Stimulated activated CD8-positive, alpha-beta memory T cell treated with anti-CD3 and anti-CD28 coated beads, Interleukin-7, amount 100 ng/mL, for 1 hour (primary cell): ENCODE measurements at places on chromosomes 3 and 15.

- DNase-seq: no peak
These were observed 97.0 kb downstream of the RPL39L start for GRCh38 chr3:187042346-187042745.

DNA sequence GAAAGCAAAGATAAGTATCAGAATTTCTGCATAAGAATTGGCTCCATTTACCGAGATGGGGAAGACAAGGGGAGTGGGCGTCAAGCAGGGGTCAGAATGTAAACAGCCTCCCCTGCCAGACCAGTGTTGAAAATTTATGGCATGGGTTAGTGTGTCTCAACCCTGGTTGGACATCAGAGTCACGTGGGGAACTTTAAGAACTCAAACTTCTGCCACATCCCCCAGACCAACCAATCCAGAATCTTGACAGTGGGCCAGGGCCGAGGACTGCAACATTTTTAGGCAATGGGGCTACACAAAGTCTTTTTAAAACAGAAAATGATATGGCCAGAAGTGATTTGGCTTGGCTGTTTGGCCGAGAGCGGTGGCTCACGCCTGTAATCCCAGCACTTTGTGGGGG, 14.3 kb upstream of the MASP1 start:
- DNase-seq: no peak

- no peak for DNase-seq
These were observed 24.8 kb downstream of the SH3BP5 start for GRCh38 chr3:15307580-15307979.

- DNase-seq: no peak
These were observed 71.8 kb downstream of the CEMIP start for GRCh38 chr15:80850941-80851451.

GRCh38 chr3:18533039-18533438, 107.9 kb upstream of the SATB1 start:
- DNase-seq: no peak

DNA sequence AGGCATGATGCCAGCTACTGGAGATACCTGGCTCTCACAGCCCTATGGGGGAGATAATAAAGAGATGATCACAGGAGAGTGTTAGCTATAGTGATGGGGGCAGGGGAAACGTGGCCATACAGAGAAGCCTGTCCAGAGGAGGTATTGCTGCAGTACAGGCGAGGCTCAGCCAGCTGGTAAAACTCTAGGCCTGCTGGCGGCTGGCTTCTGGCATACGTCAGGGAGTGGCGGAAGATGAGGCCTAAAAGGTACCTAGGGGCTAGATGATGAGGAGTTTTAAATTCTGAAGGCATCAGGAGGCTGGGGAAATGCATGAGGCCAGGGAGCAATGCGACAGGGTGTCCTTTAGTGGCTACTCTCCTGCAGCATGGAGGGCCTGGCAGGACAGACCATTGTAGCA, 110.7 kb downstream of the EEFSEC start:
- DNase-seq: no peak

- no peak for DNase-seq
These were observed 8.8 kb downstream of the RPL39L start for GRCh38 chr3:187130346-187131066.

DNA sequence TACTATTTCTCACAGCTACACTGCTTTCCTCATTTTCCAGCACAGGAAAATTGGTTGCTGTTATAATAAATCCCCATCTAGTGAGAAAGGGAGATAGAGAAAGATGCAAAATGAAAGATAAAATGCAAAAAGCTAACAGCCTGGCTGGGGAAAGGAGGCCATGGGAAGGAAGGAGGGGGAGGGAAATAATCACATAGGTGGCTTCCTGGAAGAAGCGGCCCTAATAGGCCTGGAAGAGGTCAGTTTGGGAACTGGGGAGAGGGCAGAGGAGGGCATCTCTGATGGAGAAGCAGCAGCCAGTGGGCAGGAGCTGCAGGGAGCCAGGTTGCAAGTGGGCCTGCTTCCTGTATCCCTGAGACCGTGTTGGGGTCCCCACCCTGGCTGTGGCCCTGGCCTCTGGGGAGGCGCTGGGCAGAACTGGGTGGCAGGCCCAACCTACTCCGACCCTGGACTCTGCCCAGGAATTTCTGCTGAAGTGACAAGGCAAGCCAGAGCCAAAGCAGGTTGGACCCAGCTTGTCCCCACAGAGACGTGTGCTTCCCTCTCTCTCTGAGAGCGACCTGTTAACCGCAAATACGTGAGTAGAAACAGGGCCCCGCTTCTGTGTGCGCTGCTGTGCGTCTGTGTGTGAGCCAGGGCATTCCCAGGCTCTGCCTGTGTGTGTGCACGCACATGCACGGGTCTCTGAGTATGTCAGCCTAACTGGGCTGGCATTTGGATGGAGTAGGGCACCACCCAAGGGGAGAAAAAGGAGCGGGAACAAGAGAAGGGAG, 1.9 kb downstream of the SLC28A1 start:
- no peak for DNase-seq

DNA sequence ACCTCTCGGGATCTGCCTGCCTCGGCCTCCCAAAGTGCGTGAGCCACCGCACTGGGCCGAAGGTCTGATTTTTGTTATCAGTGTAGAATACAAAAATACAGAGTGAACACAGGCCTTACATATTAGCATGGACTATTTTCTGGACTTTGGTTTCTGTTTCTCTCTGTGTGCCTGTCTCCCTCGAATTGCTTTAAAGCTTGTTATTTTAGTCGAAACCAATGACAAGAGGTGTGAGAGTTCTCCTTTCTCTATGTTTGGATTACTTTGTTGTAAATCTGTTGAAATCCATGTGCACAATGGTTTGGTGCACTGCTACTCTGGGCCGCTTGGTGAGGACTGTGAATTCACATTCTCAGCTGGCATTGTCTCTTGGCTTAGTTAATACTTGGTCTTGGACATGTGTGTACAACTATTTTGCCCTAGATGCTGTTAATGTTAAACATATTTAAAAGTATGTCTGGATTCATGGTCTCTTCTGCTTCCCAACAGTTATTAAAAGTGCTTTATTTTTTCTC, 23.9 kb downstream of the MED12L start:
- no peak for DNase-seq

DNA sequence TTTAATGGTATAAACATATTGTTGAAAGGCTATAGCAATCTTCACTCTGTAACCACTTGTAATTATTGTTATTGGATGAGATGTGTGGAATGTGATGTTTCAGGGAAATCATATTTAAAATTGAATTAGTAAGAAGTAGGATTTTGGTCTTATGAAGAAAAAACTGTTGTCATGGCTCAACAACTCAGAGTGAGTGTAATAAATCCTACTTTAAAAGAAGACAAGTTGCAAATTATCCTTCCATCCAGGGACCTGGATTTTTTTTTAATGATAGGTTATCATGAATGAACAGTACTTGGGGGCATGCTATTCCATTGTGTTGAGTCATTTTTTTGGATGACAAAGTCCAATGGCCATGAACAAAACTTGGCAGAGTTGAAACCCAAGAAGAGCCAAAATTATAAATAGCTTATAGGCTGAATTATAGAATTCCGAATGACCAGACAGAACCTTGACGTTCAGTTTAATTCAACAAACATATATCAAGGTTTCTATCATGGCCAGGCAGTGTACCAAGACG, 625.5 kb upstream of the ZNF717 start:
- no peak for DNase-seq

GRCh38 chr15:80849308-80849707, 70.1 kb downstream of the CEMIP start:
- DNase-seq: no peak

DNA sequence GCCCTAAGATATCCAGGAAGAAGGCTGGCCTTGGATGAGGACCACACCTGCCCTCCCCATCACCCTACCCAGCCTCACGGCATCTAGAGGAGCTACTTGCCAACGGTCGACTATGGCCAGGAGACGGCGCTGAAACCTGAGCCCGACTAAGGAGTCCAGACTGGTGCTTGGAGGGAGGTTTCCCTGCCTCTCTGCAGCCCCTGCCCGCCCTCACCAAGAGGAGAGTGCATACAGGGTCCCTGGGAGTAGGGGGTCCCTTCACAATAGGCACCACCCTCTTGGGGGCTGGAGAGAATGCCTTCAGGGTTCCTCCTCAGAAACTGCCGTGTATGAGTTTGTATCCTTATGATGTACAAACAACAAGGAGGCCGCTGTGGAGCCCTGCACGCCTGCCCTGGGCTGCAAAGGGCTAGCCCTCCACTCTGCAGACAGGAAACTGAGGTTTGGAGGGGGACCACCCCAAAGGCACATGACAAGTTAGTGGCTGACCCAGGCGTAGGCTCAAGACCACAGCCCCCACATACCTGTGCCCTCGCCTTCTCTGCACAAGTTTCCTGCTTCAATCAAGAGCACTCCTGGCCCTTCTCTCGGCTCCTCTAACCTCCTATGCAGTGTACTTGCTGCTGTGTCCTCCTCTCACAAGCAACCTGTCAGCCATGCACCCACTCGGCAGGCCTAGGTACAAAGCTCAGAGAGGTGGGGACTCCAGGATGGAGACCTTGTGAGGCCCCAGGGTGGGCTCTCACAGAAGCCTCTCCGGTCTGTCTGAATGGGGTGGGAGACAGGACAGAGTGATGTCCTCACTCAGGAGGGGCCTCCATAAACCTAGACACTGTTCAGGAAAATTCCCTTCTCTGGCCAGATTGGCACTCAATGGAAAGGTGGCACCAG, 7.4 kb downstream of the KLF15 start:
- DNase-seq: no peak

DNA sequence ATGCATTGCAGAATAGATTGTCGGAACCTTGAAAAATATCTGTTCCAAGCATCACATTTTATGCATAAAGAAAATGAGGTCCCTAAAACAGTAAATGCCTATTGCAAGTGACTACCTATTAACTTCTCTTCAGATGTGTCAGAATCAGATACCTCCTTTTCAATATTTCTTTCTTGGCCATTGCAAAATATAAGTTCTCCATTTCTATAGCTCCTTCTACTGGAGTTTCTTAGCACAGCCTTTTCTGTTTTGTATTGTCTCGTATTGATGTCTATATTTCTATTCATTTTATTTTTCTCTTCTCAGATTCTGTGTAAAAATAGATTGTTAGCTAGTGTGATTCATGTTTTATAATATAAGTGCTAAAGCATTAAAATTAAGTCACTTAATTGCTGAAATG, 63.4 kb downstream of the PPARG start:
- no peak for DNase-seq

- no peak for DNase-seq
These were observed 168.3 kb downstream of the ATP10A start for GRCh38 chr15:25694823-25695312.

- DNase-seq: no peak
These were observed 9.9 kb downstream of the KY start for GRCh38 chr3:134640872-134641470.

- no peak for DNase-seq
These were observed 109.3 kb downstream of the LRRC3B start for GRCh38 chr3:26731843-26732242.

DNA sequence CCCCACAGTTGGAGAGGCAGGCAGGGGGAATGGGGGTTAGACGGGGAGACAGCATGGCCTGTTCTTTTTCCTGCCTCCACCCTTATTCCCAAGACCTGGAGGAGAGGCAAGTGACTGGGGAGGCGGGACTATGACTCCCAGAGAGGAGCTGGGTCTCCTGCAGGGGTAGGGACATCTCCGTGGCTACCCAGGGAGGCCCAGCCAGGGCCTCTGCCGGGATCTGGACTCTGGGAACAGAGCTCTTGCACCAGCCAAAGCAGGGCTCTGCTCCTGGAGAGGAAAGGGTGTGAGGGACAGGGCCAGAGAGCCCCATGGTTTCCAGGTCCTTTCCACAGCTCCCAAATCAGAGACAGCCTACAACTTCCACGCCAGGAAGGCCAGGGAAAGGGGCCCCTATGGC, 22.8 kb downstream of the CFAP100 start:
- no peak for DNase-seq

- no peak for DNase-seq
These were observed 72.4 kb downstream of the CHDH start for GRCh38 chr3:53773611-53774368.

DNA sequence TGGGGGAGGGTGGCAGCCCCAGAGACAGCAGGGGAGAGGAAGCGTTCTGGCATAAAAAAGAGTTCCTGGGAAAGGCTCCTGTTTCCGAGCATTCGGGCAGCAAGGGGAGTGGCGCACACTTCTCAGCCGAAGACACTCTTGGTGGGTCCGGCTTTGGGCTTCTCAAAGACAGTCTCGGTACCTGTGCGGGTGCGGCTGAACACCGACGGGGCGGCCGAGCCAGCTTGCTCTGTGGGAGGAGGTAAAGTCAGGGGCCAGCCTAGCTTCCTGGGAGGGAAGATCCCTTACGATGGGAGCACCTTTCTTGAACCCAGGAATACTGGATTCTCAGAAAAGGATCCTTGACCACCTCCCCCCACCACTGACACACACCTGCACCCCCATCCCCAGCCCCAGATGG, 1.6 kb downstream of the MUSTN1 start:
- DNase-seq: no peak
